IMR-90 (cell line): ENCODE measurements at places on chromosomes 6 and 20.

- no peak for DNase-seq
These were observed 7.3 kb upstream of the GJB7 start for GRCh38 chr6:87336367-87336766.

- DNase-seq, result peak; percentile 69
These were observed 3.5 kb downstream of the NDUFAF5 start for GRCh38 chr20:13788167-13788834.

DNA sequence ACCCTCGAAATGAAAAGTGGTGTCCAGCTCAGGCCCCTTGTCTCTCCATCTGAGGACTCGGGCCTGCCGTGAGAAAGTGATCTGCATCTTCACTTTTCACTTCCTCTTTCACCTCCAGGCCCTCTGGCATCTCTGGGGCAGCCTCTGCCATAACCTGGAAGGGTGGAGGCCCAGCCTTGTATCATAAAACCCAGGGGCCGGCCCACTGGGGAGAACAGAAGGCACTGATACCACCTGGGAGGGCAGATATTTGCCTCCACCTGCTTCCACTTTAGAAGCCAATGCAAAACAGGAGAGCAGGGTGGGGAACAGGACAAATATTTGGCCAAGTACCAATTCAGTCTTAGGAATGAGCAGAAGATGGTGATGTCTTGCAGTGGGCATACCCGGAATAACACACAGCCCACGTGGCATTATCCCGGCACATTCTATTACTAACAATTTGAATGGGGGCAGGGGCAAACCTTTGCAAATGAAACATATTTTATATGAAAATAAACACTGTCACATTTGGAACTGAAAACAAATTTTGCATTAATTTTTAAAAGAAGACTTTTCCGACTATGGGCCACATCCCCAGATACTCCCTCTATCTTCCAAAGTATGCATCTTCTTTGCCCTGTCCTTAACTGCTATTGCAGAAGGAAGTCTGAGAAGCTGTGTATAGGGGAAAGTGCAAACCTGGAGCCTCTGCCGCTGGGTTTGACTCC is 69.2 kb upstream of the TBC1D7 start:
- DNase-seq, result no peak

- DNase-seq, result no peak
These were observed 20.4 kb downstream of the RAB44 start for GRCh38 chr6:36717871-36718540.

DNA sequence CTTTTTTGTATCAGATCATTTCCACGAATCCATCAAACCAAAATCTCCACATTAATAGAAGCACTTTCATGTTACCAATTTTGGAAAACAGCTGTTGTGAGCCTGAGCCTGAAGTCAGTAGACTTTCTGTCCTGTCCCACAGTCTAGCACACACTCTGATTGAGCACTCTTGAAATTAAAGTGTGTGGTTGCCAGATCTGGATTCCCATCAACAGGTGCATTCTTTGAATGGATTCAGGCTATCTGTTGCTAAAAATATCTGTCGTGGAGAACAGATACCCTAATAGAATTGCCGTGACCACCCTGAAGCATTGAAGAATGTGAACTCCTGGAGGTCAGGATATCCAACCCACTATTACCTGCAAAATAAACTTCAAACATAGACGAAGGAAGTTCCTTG is 73.3 kb downstream of the TFAP2A start:
- no peak for DNase-seq

- DNase-seq, result no peak
These were observed 73.6 kb downstream of the LCA5 start for GRCh38 chr6:79463621-79464050.

DNA sequence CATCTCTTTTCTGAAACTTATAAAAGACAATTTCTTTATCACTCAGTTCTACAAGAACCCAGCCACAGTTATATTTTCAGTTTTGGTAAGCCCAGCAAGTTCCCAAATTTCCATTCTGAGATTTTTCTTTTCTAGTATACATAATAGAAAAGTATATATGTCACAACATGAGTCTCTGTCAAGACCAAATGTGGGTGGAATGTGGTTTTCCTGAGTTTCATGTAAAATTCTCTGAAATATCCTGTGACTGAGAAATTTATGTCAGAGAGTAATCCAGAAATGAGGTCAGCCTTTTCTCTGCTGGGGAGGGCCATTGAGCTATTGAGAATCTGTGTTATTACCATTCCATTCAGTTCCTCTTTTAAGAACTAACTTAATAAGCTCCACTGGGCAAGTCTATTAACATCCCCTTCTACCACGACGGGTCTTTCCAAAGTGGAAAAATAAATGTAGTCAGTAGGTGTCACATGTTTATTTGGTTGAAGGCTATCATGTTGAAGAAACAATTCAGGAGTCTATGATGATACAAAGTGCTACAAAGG is 100.7 kb upstream of the HMGN3 start:
- no peak for DNase-seq

DNA sequence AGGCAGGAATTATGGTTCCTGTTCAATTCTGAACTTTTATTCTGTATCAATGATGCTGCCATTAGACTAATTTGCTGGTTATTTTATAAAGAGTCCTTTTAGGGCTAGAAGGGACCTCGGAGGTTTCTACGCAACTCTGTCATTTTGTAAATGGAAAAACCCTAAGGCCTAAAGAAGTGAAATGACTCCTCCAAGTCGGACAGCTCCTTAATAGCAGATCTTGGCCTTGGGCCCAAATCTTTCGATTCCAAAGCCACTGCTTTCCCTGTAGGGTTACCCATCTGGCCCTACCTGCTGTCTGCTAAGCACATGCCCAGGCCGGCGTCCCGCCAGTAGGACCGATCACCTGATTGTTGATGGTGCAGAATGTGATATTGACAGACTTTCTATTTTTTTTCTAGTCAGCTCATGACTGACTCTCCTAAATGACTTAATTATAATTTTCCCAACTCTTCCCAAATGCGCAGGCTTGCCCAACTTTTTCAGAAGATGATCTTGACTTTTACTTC is 40.2 kb downstream of the PLEKHG1 start:
- DNase-seq, result no peak

DNA sequence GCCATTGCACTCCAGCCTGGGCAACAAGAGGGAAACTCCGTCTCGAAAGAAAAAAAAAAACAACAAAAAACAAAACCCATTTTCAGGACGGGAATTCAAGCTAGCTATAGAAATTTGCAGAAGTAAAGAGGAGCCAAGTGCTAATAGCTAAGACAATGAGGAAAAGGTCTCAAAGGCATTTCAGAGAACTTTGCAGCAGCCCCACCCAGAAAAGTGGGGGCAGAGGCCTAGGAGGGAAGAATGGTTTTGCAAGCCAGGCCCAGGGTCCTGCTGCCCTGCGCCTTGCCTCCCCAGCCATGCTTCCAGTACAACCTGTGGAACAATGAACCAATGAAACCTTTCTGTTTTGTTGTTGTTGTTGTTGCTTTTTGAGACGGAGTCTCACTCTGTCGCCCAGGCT is 38.3 kb upstream of the SAMHD1 start:
- no peak for DNase-seq

GRCh38 chr6:3752531-3753227 is 1.2 kb upstream of the PXDC1 start:
- no peak for DNase-seq

GRCh38 chr6:165746331-165746730 is 83.3 kb upstream of the PDE10A start:
- no peak for DNase-seq

- no peak for DNase-seq
These were observed 64.7 kb downstream of the ARHGAP18 start for GRCh38 chr6:129645106-129645829.
